ENCODE measurements at places on chromosomes 12 and 14.
A peak's percentile ranks its signal among the peaks of the same experiment; 100 is the strongest.

- DNase-seq = no peak
These were observed 8.0 kb downstream of the CACNB3 start for GRCh38 chr12:48826209-48826855.

GRCh38 chr12:87756111-87756510, 273.1 kb downstream of the C12orf50 start:
- no peak for DNase-seq

DNA sequence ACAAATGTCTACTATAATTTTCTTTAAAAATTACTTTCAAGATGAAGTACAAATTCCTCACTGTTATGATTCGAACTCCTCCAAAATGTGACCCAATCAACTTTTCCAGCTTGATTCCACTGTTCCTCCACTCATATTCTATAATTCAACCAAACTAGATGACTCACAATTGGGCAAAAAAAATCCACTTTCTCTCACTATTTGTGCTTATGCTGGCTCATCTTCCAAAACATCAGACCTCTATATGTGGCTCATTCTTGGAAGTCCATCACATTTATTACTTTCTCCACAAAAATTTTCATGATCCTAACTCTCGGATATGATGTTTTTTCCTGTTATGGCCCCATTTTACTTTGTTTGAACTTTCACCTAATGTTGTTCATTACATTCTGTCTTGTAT, 26.9 kb upstream of the RXYLT1 start:
- no peak for DNase-seq

DNA sequence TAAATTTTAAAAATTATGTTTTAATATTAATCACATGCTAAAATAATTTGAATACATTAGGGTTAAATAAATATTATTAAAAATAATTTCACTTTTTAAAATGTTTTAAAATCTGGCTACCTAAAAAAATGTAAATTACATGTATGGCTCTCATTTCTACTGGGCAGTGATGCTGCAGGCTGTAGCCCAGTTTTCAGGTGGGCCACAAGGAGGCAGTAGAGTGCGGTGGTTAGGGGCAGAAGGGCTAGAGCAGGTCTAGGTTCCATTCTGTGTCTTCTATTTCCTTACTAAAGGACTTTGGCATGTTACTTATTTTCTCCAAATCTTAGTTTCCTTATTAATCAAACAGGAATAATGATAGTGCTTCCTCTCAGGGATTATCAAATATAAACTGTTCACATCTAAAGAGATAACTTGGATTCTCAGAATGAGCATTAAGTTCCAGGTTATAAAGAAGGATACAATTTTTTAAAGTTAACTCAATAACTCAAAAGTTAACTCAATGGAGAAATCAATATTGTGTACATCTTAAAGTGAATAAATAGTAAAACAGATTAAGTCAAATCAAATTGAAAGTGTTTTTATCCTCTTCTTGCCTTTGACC, 54.9 kb upstream of the OVCH1 start:
- DNase-seq = peak; percentile 78

GRCh38 chr12:25023808-25024207, 74.9 kb upstream of the BCAT1 start:
- no peak for DNase-seq

DNA sequence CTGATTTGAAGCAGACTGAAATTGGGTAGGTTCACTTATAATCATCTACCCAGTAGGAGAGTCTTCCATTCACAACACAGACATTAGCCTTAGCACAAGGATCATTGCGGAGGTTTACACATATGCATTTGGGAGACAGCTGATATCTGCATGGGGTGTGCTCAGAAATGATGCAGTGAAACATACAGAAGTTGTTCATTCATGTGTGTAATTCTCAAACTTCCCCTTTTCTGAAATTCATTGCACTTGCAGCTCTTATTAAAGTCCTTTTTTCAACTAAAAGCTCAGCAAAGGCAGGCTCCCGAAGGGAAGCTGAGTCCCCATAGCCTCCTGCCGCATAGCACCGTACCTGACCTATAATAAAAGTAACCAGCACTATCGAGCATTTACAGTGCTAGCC, 218.3 kb upstream of the CRY1 start:
- DNase-seq = no peak
